ENCODE measurements at places on chromosomes 16 and 17. TPM values are rescaled to one million over a fixed set of nuclear protein-coding genes. Genes with fewer than 3 reads are reported as not detected.

DNA sequence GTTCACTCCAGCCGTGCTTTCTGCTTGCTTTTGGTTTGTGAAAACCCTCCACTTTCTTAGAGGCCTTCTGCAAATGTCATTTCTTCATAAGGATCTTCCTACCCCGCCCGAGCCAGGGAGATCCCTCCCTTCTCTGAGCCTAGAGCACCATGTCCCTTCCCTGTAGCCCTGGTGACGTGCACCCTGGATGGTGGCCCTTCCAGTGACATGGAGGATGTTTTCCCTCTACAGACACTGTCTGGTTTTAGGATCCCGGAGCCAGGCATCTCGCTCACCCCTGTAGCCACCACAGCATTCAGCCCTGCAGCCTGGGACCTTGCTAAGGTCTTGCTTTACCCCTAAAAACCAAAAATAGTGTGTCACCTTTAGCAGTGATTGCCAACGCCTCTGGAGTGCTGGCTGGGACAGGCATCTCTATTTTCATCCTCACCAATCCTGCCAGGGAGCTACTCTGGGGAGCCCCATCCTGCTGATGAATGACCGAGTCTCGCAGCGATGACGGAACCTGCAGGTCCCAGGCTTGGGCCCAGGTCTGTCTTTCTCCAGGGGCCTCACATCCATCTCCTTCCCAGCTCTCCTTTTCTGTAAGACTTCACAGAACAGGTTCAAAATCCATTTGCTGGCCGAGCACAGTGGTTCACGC lies 394.1 kb upstream of the TNRC6C start:
- DNase-seq = no peak

Gene HERPUD1
- total RNA-seq = 52.2 TPM

DNA sequence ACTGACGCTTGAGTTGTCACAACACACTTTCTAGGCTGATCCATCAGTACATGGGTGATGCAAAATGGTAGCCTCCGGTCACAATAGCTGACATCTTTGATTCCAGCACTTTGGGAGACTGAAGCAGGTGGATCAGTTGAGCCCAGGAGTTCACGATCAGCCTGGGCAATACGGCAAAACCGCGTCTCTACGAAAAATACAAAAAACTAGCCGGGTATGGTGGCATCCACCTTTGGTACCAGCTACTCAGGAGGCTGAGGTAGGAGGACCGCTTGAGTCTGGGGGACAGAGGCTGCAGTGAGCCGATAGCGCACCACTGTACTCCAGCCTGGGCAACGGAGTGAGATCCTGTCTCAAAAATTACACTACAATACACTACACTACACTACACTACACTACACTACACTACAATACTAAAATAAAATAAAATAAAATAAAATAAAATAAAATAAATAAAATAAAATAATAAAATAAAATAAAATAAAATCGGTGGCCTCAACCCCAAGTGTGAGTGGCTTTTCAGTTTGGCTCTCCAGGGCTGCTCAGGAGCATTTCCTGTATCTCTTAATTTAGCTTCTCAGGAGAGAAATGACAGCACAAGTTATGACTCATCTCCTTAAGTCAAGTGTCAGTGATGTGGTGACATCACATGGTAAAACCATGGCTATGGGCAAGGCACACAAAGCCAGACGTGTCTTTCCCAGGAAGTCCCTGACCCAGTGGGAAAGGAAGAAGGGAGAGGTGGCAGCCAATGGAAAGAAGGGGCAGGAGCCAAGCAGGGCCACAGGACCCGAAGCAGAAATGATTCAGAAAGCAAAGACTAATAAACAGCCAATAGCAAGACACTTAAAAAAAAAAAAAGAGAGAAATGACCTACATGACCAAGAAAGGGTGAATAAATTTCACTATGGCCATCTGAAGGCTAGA lies 75.3 kb upstream of the TBC1D3K start:
- DNase-seq = no peak

- peak; percentile 36 for DNase-seq
Observed at GRCh38 chr16:66717112-66717675, 20.7 kb upstream of the CMTM4 start.

- DNase-seq = no peak
Observed at GRCh38 chr17:59876107-59876506, 16.6 kb downstream of the TUBD1 start.

Gene WSB1
- 290 TPM for total RNA-seq

DNA sequence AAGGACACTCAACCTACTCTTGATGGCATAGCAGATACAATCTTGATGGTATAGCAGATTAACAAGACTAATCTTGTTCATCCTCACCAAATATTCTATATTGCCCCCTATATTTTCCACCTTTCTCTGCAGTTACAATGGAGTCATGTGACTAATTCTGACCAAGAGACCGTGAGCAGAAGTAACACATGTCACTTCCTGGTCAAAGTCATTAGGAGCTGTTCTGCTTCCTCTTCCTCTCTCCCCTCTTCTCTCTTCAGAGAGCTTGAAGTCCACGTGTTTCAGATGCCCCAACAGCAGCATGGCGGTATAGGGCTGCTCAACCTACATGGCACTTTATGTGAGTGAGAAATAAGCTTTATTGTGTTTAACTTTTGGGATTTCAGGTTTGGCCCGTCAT lies 55.3 kb upstream of the ERCC4 start:
- no peak for DNase-seq

Gene IRX3
- under 0.01 TPM for total RNA-seq

GRCh38 chr16:74862743-74863244 lies 88.2 kb upstream of the FA2H start:
- DNase-seq = peak; percentile 14

Gene DRG2
- 44.7 TPM for total RNA-seq

Gene SLC13A2
- not detected for total RNA-seq

Gene KNOP1
- total RNA-seq = 4.3 TPM

- DNase-seq = no peak
Observed at GRCh38 chr16:4859900-4860255, 12.6 kb downstream of the UBN1 start.
